ENCODE measurements at places on chromosomes 5 and 9.
A peak's percentile ranks its signal among the peaks of the same experiment; 100 is the strongest.

DNA sequence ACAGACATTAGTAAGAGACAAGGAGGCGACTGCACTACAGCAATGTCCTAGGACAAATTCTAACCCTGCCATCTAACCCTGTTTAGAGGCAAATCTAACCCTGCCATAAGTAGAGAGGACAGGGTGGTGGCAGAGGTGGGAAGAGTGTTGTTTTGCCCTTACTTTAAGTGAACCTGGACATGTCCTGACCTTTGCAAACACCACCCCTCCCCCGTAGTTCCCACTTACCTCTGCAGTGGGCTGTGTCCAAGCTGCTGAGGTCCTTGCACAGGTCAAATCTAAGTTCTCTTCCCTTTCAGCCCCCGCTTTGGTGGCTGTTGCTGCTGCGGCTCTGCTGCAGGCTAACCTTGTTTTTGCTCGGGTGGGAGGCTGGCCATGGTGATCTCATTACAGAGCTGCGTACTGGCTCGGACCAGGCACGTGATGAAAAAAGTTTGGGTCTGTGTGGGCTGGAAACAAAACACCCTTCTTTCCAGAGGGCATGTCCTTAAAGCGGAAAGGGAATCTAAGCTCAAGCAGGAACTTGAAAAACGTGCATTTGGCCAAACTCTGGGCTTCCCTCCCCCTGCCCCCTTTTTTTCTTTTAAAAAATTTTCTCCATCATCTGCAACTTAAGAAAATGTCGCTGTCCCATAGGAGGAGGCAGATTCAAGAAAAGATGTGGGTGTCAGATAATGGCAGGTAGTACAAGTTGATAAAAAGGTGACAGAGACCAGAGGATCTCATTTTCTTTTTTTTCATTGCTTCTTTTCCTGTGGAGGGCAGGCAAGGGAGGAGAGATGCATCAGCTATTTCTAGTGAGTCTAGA, at the start of gene FAXDC2:
FAXDC2 (minus strand) TSS at position 349 of the 808 bp plus-strand sequence. CDS start 12,425 bp downstream, outside the sequence.
- DNase-seq, result peak; percentile 93

DNA sequence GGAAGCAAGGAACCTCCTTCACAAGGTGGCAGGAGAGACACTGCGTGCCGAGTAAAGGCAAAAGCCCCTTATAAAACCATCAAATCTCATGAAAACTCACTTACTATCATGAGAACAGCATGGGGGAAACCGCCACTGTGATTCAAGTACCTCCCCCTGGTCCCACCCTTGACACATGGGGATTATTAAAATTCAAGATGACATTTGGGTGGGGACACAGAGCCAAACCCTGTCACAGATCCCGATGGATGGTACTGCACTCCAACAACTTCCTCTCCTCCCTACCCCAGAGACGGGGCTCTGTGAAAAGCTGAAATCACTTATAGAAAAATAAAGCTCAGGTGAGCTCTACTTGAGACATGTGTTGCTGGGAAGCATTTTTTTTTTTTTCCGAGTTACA, 10.3 kb upstream of the ADCY2 start:
- DNase-seq, result no peak

DNA sequence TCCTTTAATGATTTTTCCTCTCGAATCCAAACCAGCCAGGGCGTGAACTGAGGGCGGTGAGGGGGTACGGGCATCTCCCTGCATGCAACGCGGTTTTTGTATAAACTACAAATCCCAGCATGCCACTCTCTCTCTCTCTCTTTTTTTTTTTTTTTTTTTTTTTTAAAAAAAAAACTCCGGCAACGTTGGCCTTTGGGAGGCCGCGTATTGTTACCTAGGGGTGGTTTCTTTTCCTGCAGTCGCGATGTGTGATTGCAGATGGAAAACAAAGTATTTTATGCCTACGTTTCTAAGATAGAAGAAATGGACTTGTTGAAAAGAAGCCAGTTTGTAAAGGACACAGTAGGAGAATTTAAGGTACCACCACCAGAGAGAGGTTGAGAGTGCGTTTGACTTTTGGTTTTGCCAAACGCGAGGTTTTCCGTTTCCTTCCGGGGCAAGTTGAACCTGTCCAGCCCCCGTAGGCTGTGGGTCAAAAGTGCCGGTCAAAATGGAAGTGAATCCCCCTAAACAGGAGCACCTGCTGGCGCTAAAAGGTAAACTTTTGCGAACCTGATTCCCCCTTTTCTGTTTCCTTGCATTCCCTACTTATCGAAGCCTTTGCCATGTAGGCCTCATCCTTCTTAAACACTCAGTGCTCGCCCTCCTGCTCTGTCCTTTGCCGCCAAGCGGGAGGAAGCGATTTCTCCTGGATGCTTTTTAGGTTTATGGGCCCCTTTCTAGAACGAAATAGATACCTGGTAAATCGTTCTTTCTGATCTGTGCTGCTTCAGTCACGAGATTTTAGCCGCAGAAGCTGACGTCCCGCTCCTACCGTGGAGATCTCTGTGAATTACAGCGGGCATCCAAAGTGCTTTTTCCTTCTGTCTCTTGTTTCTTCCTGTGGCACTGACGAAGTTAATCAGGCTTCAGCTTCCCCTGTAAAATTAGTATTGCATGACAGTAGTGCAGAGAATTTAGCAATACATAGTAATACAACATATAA, at the start of the genes SHLD3 and TRAPPC13:
SHLD3 (plus strand) TSS at position 457 of the 985 bp plus-strand sequence. CDS start 4,561 bp downstream, outside the sequence.
TRAPPC13 (plus strand) TSS at position 457 of the 985 bp plus-strand sequence; CDS start at position 491, 34 bp downstream.
- DNase-seq, result peak; percentile 92

DNA sequence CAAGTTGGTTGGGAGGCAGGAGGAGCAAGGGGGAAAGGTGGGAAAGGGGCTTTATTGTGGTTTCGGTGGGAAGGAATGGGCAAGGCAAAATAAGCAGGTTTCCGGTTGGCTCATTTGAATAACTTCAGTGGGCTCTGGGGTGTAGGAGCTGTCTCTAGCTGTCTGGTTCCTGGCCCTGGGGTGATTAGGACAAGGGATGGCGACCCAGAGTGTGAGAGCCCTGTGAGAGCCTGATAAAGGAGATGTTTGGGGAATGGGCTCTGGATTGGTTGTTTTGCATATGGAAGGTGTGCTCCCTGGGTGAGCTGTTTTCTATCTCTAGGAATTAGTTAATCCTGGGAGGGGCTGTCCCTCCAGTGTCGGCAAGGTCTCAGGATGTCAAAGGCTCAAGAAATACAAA, 15.4 kb downstream of the ANKRD34B start:
- DNase-seq, result no peak

- DNase-seq, result no peak
These were observed 15.0 kb downstream of the TLX3 start for GRCh38 chr5:171323806-171324632.

DNA sequence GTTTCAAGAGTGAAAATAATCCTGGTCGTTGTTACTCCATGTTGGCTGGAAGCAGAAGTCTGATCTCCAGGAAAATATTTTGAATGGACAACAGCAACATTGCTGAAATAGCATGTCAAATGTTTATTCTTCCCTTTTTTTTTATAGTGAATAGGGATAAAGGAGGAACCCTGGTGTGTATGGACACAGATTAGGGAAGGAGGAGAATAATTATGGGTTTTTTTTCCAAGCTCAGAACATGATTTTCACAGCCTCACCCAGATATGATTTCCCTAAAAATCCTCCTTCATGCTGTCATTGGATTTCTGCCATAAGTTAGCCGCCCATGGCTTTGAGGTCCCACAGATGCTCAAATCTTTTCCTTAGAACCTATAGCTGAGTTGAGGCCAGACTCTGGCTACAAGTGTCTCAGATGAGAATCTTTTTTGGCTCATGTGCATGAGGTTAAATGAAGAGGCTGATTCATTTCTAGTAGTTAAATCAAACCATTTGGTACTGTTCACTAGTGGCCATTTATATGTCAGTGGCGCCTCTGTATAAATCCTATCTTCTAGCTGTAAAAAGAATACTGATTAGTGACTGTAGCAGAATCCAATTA, 65.5 kb upstream of the LIFR start:
- DNase-seq, result no peak

DNA sequence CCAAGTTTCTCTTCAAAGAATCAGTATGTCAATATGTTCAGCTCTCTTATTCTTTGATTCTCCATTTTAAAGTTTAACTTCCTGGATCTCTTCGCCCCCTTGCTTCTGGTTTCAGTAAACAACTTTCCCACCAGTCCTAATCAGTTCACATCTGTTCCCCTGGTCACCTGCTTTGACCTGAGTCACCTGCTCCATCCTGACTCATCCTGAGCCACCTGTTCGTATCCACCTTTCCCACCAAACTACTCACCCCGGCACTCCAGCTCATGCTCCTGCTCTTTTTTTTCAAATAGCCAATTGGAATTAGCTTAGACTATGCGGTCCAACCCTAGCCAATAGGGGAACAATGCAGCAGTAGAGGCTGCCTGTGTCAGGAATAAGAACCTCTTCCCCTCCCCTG, 23.6 kb upstream of the CSF1R start:
- DNase-seq, result no peak

DNA sequence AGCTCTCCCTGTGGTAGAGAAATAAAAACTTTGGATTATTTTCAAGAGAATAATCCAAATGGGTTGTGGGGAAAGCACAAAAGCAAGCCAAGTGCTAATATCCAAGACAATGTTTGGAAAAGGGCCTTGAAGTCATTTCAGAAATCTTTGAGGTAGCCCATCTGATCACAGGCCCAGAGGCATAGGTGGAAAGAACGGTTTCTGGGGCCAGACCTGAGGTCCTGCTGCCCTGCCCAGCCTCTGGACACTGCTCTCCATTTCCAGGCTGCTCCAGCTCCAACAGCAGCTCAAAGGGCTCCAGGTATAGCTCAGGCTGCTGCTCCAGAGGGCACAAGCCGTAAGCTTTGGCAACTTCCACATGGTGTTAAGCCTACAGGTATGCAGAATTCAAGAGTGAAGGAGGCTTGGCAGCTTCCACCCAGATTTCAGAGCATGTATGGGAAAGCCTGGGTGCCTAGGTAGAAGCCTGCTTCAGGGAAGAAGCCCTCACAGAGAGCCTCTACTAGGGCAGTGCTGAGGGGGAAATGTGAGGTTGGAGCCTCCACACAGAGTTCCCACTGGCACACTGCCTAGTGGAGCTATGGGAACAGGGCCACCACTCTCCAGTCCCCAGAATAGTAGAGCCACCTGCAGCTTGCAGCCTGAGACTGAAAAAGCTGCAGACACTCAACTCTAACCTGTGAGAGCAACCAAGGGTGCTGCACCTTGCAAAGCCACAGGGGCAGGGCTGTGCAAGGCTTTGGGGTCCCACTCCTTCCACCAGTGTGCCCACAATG, 133.1 kb downstream of the PIK3R1 start:
- DNase-seq, result no peak

- no peak for DNase-seq
These were observed 152.3 kb downstream of the NR3C1 start for GRCh38 chr5:143251190-143251589.

DNA sequence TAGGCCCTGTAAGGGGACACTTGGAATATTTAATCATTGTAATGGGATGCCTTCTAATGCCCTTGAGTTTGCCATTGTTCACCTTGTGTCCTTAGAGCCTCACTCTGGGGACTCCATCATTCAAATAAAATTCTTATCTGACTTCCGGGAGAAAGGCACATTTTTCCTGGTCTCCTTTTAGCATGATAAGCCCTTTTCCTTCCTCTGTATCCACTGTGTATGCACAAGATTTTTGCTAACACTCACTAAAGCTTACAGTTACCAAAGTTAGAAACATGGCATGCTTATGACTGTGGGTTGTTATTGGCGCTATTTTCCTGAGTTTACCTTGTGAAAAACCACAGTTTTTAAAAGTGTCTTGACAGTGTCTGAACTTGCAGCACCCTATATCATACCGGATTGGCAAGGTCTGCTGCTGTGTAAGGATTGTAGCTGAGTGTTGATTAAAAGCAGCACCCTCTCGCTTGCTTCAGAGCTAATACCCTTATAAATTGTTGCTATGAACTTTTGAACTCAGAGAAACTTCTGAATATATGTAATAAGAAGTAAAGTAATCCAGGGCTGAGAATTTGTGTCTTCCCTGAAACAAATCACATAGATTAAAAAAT, 46.4 kb downstream of the SNCAIP start:
- no peak for DNase-seq

GRCh38 chr5:173329491-173330337, 1.5 kb upstream of the STC2 start:
- no peak for DNase-seq

GRCh38 chr9:112881331-112881730, 9.3 kb downstream of the SLC46A2 start:
- no peak for DNase-seq

- DNase-seq, result no peak
These were observed 403.5 kb downstream of the ZSWIM6 start for GRCh38 chr5:61735531-61735930.

- no peak for DNase-seq
These were observed 407.2 kb downstream of the EFNA5 start for GRCh38 chr5:107263387-107264018.

GRCh38 chr5:107469485-107470294, 201.0 kb downstream of the EFNA5 start:
- no peak for DNase-seq

GRCh38 chr5:16115140-16115539, 64.5 kb downstream of the MARCHF11 start:
- no peak for DNase-seq

GRCh38 chr9:137147091-137147792, 8.3 kb downstream of the GRIN1 start:
- DNase-seq, result no peak

- DNase-seq, result no peak
These were observed 8.8 kb downstream of the KCNV2 start for GRCh38 chr9:2725898-2726649.

- DNase-seq, result no peak
These were observed 8.8 kb downstream of the TENT4A start for GRCh38 chr5:6722015-6722414.

DNA sequence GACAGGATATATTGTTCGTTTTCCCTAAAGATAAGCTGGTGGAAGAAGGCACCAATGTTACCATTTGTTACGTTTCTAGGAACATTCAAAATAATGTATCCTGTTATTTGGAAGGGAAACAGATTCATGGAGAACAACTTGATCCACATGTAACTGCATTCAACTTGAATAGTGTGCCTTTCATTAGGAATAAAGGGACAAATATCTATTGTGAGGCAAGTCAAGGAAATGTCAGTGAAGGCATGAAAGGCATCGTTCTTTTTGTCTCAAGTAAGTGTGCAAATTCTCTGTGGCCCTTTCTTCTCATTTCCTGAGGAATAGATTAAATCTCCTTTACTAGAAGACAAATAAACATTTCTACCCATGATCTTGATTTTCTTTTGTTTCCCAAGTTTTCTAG, 38.0 kb downstream of the OSMR start:
- no peak for DNase-seq

DNA sequence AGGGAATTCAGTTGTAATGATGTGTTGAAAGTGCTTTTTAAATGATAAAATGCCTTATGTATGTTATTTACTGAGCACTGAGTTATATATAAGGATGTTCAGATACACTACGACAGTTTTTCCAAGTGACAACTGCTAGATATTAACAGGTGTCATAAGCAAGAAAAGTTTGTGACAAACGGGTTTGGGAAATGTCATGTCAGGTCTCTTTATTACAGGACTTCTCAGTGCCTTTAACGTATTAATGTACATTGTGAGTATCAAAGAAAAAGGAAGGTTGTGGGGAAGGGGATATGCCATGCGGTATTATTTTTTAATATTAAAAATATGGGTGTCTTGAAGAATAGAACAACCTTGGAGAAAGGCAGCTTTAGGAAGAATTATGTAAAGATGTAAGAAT, 56.4 kb downstream of the RAI14 start:
- DNase-seq, result no peak

- no peak for DNase-seq
These were observed 5.8 kb upstream of the PLPPR1 start for GRCh38 chr9:101022704-101023103.
